ENCODE measurements at places on chromosomes 12 and 14.

DNA sequence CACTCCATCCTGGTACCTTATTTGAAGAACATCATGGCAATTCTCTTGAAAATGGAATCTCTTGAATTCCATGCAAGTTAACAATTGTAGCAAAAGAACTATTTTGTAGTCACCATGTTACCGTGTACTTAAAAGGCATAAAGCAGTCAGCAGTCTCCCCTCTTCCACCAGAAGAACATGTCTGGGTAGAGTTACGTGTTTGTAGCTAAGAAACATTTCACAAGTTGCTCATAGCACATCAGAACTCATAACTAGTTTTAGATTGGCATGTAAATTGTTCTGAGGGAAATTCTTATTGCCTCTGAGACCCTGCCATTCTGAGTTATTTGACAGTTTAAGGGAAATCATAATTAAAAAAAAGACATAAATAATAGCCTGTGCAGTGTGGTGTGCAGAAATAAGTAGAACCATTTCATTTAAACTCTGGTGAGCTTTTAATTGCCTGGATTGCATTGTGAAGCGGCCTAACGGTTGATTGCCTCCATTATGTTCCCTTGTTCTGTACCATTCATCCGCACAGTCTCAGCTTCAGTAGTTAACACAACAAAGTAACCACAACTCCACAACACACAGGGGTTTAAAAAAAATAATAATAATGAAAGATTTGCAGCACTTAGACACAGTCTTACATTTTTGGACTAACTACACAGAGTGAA, 2.6 kb downstream of the LMO3 start:
- peak; percentile 28 for DNase-seq

GRCh38 chr14:95533822-95534221, 1.0 kb upstream of the GLRX5 start:
- DNase-seq = peak; percentile 16

DNA sequence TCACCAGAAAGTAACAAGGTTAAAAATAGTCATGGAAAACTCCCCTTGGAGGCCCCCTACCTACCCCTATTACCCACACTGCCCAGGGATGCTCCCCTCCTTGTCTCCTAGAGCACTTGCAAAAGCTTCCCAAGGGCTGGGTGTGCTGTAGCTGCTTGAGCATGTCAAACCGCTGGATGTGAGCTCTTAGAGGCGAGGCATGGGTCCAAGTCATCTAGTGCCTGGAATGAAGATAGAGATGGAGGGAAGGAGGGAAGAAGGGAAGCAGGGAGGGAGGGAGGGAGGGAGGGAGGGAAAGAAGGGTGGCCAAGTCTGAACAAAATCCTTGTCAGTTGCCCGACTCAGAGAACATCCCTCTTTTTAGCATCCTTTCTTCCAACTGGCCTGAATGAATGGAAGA, 43.1 kb downstream of the LTBP2 start:
- no peak for DNase-seq

- DNase-seq = no peak
Observed at GRCh38 chr12:52221912-52222457, 11.1 kb upstream of the KRT7 start.

- DNase-seq = no peak
Observed at GRCh38 chr12:64656429-64656828, 46.1 kb downstream of the RASSF3 start.

DNA sequence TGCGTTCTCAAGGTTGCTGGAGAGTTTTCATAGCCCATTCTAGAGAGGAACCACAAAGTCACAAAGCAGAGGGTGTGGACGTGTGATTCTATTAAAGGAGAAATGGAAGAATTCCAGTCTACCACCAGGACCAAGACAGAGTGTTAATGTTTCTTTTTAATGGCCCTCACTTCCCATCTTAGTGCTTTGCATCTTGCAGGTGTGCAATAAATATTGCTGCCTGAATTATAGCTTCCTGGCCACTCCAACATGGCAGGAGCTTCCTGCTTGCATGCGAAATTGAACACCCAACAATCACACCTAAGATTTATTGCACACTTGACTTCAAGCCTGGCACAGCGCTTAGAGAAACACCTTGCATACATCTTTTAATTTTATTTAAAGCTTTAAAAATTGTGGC, 22.4 kb upstream of the PPP1CC start:
- peak; percentile 62 for DNase-seq

DNA sequence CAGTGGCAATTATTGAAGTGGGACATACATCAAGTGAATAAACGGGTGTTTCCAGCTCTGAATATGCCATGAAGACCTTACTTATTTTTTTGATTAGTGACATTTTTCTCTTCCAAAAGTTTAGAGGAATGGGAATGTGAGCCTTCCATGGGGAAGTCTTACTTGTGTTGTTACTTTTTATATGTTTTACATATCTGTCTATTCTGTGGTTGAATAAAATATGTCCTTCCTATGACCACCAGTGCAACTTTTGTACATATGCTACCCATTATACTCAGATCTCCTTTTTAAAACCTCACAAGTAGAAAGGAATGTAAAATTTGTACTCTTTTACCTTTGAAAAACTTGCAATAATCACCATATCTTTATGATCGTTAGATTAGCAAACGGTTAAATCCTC, 132.7 kb downstream of the MSRB3 start:
- no peak for DNase-seq

- DNase-seq = no peak
Observed at GRCh38 chr12:15774819-15775218, 14.4 kb downstream of the EPS8 start.

Data from NCI-H1436 (cell line).